ENCODE measurements at places on chromosomes 3 and 15. TPM values are rescaled to one million over a fixed set of nuclear protein-coding genes. Genes with fewer than 3 reads are reported as not detected.

CDCP1 gene
- total RNA-seq, result 13.6 TPM

PFKFB4 gene
- 14.0 TPM for total RNA-seq

MST1 gene
- total RNA-seq, result 0.89 TPM

LRTM1 gene
- total RNA-seq, result not detected

NR1I2 gene
- not detected for total RNA-seq

GOLGA8T gene
- total RNA-seq, result 1.6 TPM

OR5K2 gene
- total RNA-seq, result not detected
